Smooth muscle cell of the pulmonary artery (primary cell): ENCODE measurements at places on chromosomes 4 and X. TPM values are rescaled to one million over a fixed set of nuclear protein-coding genes. Genes with fewer than 3 reads are reported as not detected.

Gene SPANXB1
- not detected in 2 replicates for total RNA-seq

Gene PLAC1
- total RNA-seq = not detected in 2 replicates

Gene MAGEE1
- 2.2 and 2.9 TPM in 2 replicates for total RNA-seq

Gene GAGE12F
- total RNA-seq = not detected in 2 replicates

Gene IL2
- total RNA-seq = not detected in 2 replicates

Gene SMIM10L2A
- total RNA-seq = 0.79 and 0.91 TPM in 2 replicates

Gene PAGE2B
- total RNA-seq = not detected in 2 replicates

Gene NRK
- total RNA-seq = 0.26 and 1.1 TPM in 2 replicates

Gene TEX13D
- total RNA-seq = not detected in 2 replicates

Gene C4orf51
- not detected in 2 replicates for total RNA-seq

Gene CTAG2
- total RNA-seq = not detected in 2 replicates

Gene VCX3B
- total RNA-seq = not detected in 2 replicates

Gene TMPRSS11D
- total RNA-seq = not detected in 2 replicates

Gene PAGE2
- total RNA-seq = not detected in 2 replicates

Gene TEC
- 0.20 and 0.26 TPM in 2 replicates for total RNA-seq

Gene NDUFC1
- 32.5 and 37.9 TPM in 2 replicates for total RNA-seq

Gene RASGEF1B
- total RNA-seq = 1.1 and 3.8 TPM in 2 replicates

Gene UBQLN2
- total RNA-seq = 15.2 and 16.4 TPM in 2 replicates

Gene FGFR3
- 0.20 and 0.59 TPM in 2 replicates for total RNA-seq

Gene MAGEA8
- not detected in 2 replicates for total RNA-seq

Gene CHST7
- 12.7 and 25.0 TPM in 2 replicates for total RNA-seq

Gene FNIP2
- 44.8 and 79.2 TPM in 2 replicates for total RNA-seq

Gene TXK
- 0.23 and 0.26 TPM in 2 replicates for total RNA-seq

Gene COL4A6
- total RNA-seq = 16.2 and 62.2 TPM in 2 replicates

Gene ASB5
- total RNA-seq = 0.83 and 2.2 TPM in 2 replicates

Gene DRD5
- total RNA-seq = not detected in 2 replicates

Gene ATP11C
- total RNA-seq = 43.1 and 70.3 TPM in 2 replicates

Gene OPRPN
- total RNA-seq = not detected in 2 replicates
